ENCODE measurements at places on chromosomes 1 and 21. TPM values are rescaled to one million over a fixed set of nuclear protein-coding genes. Genes with fewer than 3 reads are reported as not detected.

DDOST gene
- total RNA-seq = 347 TPM

DRAXIN gene
- total RNA-seq = 4.5 TPM

PDE4B gene
- 0.33 TPM for total RNA-seq

LPAR3 gene
- total RNA-seq = 0.58 TPM

SV2A gene
- total RNA-seq = 13.2 TPM

CAMTA1 gene
- total RNA-seq = 76.5 TPM

ZNF697 gene
- total RNA-seq = 22.4 TPM

VCAM1 gene
- 55.5 TPM for total RNA-seq

TXNIP gene
- total RNA-seq = 14.7 TPM

KRTAP22-1 gene
- not detected for total RNA-seq

PADI1 gene
- total RNA-seq = 1.3 TPM

A3GALT2 gene
- total RNA-seq = not detected

RGS16 gene
- total RNA-seq = 2.9 TPM

KCNQ4 gene
- total RNA-seq = 3.4 TPM

CLCNKB gene
- 1.6 TPM for total RNA-seq

PPIAL4G gene
- not detected for total RNA-seq

MFSD2A gene
- total RNA-seq = 5.9 TPM

PRXL2B gene
- total RNA-seq = 46.6 TPM

ARMH1 gene
- 4.7 TPM for total RNA-seq

Measured in kidney epithelial cell (primary cell).